ENCODE measurements at places on chromosomes 6 and 20. TPM values are rescaled to one million over a fixed set of nuclear protein-coding genes. Genes with fewer than 3 reads are reported as not detected.

SNX9 gene
- total RNA-seq = 9.2 TPM

- peaks cover 3% of the 10 kb centered on the region for H3K27me3 ChIP-seq
- no peak overlapping the region for H3K4me3 ChIP-seq
- no peaks in the 10 kb centered on the region for H3K36me3 ChIP-seq
- DNase-seq = no peak
Observed at GRCh38 chr6:167513778-167514177, 188.9 kb downstream of the TTLL2 start.

ITPR3 gene
- total RNA-seq = 59.3 TPM

GRCh38 chr20:63381781-63382431 lies 20.8 kb upstream of the CHRNA4 start:
- H3K4me1 ChIP-seq = no peaks in the 10 kb centered on the region
- H3K27me3 ChIP-seq = peaks cover 4% of the 10 kb centered on the region
- no peak overlapping the region for H3K4me3 ChIP-seq
- peak; percentile 39 for DNase-seq

DNA sequence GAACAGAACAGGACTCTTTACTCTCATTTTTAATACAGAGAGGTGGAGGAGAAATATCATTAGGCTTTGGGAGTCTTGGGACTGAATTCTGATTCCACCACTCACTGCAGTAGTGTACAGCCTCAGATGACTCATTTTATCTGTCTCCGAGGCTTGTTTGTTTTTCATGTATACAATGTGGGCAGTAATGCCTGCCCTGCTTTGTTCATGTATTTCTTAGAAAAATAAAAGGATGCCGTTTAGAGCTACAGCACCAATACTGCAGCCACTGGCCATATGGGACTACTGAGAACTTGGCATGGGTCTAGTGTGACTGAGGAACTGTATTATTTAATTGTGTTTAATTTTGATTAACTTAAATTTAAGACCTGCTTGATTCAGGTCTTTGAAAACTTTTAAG lies 41.2 kb upstream of the JAG1 start:
- H3K27me3 ChIP-seq = peaks cover 2% of the 10 kb centered on the region
- H3K4me3 ChIP-seq = no peak overlapping the region
- H3K27ac ChIP-seq = no peak overlapping the region
- DNase-seq = no peak

PACRG gene
- 0.78 TPM for total RNA-seq

CBLN4 gene
- total RNA-seq = not detected

SFTA2 gene
- not detected for total RNA-seq

- H3K27me3 ChIP-seq = no peaks in the 10 kb centered on the region
- no peak overlapping the region for H3K27ac ChIP-seq
- DNase-seq = no peak
- H3K4me3 ChIP-seq = no peak overlapping the region
- no peaks in the 10 kb centered on the region for H3K36me3 ChIP-seq
Observed at GRCh38 chr6:19599796-19600464, 237.2 kb upstream of the ID4 start.

TSBP1 gene
- total RNA-seq = not detected

GRCh38 chr20:19834287-19834686 lies 76.2 kb downstream of the RIN2 start:
- H3K27ac ChIP-seq = no peak overlapping the region
- DNase-seq = no peak
- no peaks in the 10 kb centered on the region for H3K36me3 ChIP-seq
- H3K27me3 ChIP-seq = no peaks in the 10 kb centered on the region
- H3K4me3 ChIP-seq = no peak overlapping the region
- peaks cover 3% of the 10 kb centered on the region for H3K4me1 ChIP-seq

- H3K27ac ChIP-seq = no peak overlapping the region
- H3K36me3 ChIP-seq = no peaks in the 10 kb centered on the region
- H3K27me3 ChIP-seq = peaks cover 15% of the 10 kb centered on the region
- H3K4me1 ChIP-seq = no peaks in the 10 kb centered on the region
- DNase-seq = no peak
- H3K4me3 ChIP-seq = no peak overlapping the region
Observed at GRCh38 chr20:57065646-57066045, 200.8 kb downstream of the BMP7 start.

DNA sequence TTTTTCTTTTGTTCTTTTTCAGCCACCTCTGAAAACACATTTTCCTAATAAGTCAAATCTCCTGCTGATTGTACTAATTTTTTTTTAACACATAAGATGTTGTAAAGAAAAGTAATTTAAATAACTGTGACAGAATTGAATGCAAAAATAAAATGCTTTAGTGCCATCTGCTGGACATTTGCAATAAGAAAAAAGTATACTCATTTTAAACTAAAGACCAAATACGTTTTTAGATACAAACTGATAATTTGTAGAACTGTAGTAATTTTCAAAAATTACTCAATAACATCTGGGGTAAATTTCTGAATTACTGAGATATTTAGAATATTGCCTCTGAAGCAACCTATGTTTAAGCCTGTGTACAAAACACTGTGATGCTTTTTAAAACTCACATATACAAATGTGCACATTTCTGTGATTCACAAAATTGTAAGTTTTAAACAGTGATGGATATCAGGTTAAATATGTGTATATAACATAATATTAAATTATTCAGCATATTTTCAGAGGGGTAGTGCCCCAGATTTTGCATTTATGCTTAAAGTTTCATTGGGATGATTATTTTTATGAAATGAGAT lies 198.7 kb downstream of the RIMS1 start:
- H3K27ac ChIP-seq = no peak overlapping the region
- no peaks in the 10 kb centered on the region for H3K27me3 ChIP-seq
- no peaks in the 10 kb centered on the region for H3K4me1 ChIP-seq
- no peak for DNase-seq
- H3K36me3 ChIP-seq = no peaks in the 10 kb centered on the region
- no peak overlapping the region for H3K4me3 ChIP-seq

DNA sequence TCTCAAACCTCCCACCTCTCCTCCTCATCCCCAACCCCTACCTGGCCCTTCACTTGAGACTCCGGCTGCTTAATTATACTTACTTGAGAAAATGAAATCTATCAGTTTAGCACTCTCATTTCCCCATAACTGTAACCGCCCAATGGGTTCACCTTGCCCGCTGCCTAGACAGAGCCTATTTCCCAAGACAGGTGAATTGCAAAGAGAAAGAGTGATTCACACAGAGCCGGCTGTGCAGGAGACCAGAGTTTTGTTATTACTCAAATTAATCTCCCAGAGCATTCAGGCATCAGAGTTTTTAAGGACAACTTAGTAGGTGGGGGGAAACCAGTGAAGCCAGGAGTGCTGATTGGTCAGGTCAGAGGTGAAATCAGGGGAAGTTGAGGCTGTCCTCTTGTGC lies 301.4 kb upstream of the CDYL start:
- peaks cover 5% of the 10 kb centered on the region for H3K27me3 ChIP-seq
- no peak for DNase-seq
- no peak overlapping the region for H3K27ac ChIP-seq
- H3K4me1 ChIP-seq = no peaks in the 10 kb centered on the region

SAMD10 gene
- 12.0 TPM for total RNA-seq

DNA sequence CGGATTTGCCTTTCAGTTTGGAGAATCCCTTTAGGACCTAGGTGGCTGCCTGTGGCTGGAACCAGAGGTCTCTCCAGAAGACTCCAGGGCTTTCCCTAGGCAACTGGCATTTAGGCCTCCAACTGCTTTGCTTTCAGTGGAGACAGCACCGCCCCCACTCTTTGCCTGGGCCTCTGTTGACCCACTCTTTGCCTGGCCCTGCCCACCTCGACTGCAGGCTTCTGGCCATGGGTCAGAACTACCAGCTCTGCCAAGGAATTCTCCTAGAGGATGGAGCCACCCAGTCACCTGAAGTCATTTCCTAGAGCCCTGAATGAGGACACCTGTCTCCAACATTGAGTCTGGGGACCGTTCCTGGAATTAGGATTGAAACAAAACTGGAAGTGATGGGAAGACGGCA lies 439.0 kb upstream of the CDH4 start:
- no peaks in the 10 kb centered on the region for H3K36me3 ChIP-seq
- no peak for DNase-seq
- no peaks in the 10 kb centered on the region for H3K4me1 ChIP-seq
- no peaks in the 10 kb centered on the region for H3K27me3 ChIP-seq
- no peak overlapping the region for H3K27ac ChIP-seq

GRCh38 chr6:135710042-135710441 lies 141.5 kb upstream of the PDE7B start:
- DNase-seq = no peak
- H3K27ac ChIP-seq = no peak overlapping the region
- no peak overlapping the region for H3K4me3 ChIP-seq
- no peaks in the 10 kb centered on the region for H3K4me1 ChIP-seq

DNA sequence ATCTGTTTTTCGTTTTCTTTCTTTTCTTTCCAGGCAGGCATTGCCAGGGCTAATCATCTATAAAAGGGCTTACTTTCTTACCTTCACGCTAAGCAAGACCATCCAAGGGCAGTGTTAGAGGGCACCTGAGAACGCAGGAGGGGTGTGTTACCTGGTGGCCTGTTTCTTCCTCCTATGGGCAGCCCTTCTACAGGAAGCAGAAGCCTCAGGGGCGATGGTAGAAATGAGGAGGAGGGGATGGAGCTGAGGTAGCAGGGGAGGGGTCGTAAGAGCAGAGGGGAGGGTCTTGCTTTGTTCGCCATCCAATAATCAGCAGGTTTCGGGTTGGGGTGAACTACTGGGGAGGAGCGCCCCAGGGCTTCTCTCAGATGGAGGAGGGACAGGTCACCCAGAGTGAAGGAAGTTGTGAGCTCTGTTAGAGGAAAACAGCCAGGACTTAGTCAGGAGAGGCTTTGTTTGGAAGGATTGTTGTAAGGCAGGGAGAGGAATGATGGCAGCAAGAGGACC lies 1.5 kb upstream of the CCR6 start:
- H3K27me3 ChIP-seq = peaks cover 2% of the 10 kb centered on the region
- H3K36me3 ChIP-seq = peaks cover under 1% of the 10 kb centered on the region
- no peak for DNase-seq

PSMF1 gene
- total RNA-seq = 150 TPM

GRCh38 chr6:167034056-167034455 lies 34.9 kb downstream of the CEP43 start:
- no peak overlapping the region for H3K27ac ChIP-seq
- no peak overlapping the region for H3K4me3 ChIP-seq

DNA sequence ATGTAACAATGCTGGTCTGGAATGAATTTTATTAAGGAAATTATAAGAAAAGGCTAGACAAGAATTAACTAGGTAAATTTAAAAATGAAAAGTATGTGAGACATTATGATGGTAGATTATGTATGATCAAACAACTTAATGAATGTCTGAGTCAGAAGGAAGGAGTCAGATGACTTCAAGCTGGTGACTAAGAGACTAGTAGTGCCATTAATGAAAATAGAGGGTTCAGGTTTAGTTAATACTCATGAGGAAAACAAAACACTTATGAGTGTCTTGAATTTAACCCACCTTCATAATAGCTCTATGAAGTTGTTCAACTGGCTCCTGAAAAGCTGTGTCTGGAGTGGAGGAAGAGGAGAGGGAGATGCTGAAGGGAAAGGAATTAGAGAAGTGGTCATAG lies 256.3 kb downstream of the ADGRB3 start:
- no peak overlapping the region for H3K27ac ChIP-seq
- no peaks in the 10 kb centered on the region for H3K27me3 ChIP-seq
- DNase-seq = no peak

- no peak overlapping the region for H3K4me3 ChIP-seq
- no peaks in the 10 kb centered on the region for H3K36me3 ChIP-seq
- no peaks in the 10 kb centered on the region for H3K27me3 ChIP-seq
- DNase-seq = no peak
- no peaks in the 10 kb centered on the region for H3K4me1 ChIP-seq
Observed at GRCh38 chr6:78577585-78577984, 289.8 kb upstream of the IRAK1BP1 start.

DNA sequence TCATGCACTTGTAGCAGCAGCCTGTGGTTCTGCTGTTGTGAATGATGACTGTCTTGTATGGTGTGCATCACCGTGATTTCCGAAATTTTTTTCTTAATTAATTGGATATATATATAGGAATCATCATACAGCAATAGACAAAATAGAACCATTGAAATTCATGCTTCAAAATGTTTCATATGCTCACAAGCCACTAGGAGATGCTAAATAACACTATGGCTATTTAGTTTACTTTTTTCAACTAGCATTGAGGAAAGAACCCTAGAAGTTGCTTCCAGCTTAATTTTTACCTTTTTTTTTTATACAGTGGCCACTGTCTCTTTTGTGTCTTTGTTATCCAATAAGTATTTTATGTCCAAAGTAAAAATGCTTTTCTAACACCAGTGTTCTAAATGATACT lies 485.4 kb downstream of the CDKAL1 start:
- H3K4me1 ChIP-seq = no peaks in the 10 kb centered on the region
- H3K36me3 ChIP-seq = peaks cover 1% of the 10 kb centered on the region
- H3K27ac ChIP-seq = no peak overlapping the region
- DNase-seq = no peak
- no peaks in the 10 kb centered on the region for H3K27me3 ChIP-seq
- no peak overlapping the region for H3K4me3 ChIP-seq

HLA-DRB1 gene
- total RNA-seq = 50.7 TPM

- no peak overlapping the region for H3K4me3 ChIP-seq
- H3K4me1 ChIP-seq = no peaks in the 10 kb centered on the region
- no peak overlapping the region for H3K27ac ChIP-seq
- H3K27me3 ChIP-seq = no peaks in the 10 kb centered on the region
- DNase-seq = no peak
Observed at GRCh38 chr6:1747531-1747930, 137.8 kb downstream of the FOXC1 start.

SEMG1 gene
- not detected for total RNA-seq

DNA sequence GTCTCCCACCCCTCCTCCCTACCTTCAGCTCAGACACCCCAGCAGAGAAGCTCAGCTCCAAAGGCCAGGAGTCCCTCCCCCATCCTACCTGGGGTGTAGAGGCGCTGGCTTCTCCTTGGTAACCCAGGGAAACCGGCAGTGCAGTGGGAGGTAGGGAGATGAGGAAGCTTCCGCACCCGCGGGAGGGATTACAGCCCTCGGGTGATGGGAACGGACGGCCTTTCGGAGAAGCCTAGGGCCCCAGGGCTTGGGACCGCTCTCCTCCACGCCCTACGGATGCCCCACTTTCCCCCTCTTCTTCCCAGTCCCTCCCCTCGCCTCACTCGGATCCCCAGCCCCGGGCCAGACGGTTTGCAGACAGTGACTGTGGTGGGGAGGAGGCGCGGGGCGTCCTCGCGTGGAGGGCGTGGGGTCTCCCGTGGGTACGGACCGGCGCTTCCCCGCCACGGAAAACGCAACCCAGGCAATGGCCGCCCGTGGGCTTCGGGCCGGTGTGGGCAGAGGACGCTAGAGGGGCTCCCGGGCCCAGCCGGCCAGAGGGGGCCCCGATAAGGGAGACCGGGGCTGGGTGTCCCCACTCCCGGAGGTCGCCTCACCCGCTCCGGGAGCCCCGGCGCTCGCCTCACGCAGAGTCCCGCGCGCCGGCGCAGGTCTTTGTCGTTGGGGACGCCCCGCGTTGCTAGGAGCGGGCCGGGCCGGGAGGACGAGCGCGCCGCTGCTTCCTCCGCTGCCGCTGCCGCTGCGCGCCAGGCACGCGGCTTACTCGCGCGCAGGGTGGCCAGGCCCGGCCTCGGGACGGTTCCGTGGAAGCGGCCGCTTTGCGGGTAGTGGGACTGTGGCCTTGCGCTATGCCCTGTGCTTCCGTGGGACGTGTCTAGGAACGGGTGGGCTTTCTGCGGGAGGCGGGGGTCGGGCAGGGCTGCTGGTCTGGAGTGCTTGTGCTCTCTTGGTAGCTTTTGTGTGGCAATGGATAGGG lies 15.8 kb downstream of the AARS2 start:
- H3K4me1 ChIP-seq = peaks cover 6% of the 10 kb centered on the region
- peak; percentile 56 for DNase-seq
- H3K4me3 ChIP-seq = peak overlapping the region; percentile 38
- peaks cover 21% of the 10 kb centered on the region for H3K36me3 ChIP-seq

- no peak overlapping the region for H3K27ac ChIP-seq
- H3K36me3 ChIP-seq = no peaks in the 10 kb centered on the region
- H3K27me3 ChIP-seq = peaks cover 4% of the 10 kb centered on the region
- no peak overlapping the region for H3K4me3 ChIP-seq
Observed at GRCh38 chr6:156630613-156631302, 146.4 kb upstream of the ARID1B start.

Data from activated CD8-positive, alpha-beta T cell treated with anti-CD3 and anti-CD28 coated beads, Interleukin-2, amount 10 ng/mL, durations not matched to agents 7 days and 5 days (primary cell).